ENCODE measurements at places on chromosomes 1 and 21.

GRCh38 chr1:107415241-107415640 is 274.4 kb downstream of the NTNG1 start:
- no peak for DNase-seq

GRCh38 chr1:10989095-10989494 is 23.4 kb upstream of the TARDBP start:
- no peak for DNase-seq

DNA sequence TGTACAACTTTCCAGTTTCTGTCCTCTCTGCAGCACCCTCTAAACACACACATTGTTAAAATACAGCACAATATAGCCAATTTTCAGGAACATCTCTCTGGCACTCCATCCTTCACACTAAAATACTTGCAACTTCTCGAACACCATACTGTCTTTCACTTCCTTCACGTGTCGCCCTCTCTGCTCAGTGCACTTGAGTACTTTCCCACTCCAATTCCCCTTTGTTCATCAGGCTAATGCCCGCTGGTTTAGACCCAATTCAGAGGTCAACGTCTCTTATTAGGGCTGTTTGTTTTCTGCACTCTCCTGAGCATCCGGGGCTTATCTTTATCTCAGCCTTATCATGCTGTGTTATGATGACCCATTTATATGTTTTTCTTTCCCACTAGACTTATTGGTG is 238.2 kb upstream of the SGIP1 start:
- DNase-seq = no peak

DNA sequence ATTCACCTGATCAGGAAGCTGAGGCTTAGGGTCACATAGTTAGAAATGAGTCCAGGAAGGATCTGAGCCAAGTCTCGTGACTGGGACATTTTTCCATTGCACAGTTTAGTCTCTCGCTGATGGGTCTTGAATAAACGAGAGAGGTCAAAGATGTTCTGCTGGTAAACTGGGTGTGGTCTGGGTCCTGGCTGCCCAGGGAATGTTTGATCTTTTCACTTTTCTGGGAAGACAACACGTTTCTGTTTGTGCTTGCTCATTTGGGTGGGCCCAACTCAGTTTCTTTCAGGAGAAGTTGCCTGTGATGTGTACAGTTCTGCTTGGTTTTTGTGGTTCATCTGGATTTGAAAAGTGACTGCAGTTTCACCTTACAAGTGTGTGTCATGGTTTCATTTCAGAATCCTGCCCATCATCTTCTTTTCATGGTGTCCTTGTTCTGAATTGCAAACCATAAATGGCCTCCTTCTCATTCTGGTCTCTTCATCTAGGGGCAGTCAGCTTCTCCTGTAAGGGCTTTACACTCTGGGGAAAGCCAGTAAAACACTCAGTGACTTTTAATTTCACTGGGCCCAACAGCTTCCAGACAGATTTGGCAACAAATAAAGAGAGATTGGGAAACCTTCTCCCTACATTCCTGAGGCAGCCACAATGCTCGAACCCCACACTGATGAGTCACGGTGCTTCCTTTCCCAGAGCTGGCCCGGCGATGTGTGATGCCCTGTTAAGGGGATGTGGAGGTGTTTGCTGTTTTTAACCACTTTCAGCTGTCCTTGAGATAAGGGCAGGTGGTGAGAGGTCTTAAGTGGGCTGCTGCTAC is 7.2 kb upstream of the TACSTD2 start:
- DNase-seq = no peak

GRCh38 chr1:97174039-97174704 is 452.6 kb downstream of the PTBP2 start:
- DNase-seq = no peak

DNA sequence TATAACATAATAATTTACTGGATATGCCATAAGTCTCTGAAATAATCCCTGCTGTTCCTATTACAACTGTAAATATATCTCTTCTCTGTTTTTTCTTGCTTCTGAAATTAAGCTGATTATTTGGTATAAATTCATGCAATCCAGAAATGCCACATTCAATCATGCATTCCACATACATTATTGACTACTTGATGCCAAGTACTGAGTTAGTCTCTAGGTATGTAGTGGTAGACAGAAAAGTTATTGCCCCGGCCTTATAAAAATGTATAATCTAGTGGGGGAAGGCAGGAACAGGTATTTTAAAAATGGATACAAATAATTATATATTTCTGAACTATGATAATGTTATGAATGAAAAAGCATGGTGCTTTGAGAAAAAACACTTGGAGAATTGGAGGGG is 338.6 kb upstream of the SNX7 start:
- no peak for DNase-seq

- DNase-seq = no peak
Observed at GRCh38 chr1:17844185-17844826, 89.2 kb downstream of the ACTL8 start.

DNA sequence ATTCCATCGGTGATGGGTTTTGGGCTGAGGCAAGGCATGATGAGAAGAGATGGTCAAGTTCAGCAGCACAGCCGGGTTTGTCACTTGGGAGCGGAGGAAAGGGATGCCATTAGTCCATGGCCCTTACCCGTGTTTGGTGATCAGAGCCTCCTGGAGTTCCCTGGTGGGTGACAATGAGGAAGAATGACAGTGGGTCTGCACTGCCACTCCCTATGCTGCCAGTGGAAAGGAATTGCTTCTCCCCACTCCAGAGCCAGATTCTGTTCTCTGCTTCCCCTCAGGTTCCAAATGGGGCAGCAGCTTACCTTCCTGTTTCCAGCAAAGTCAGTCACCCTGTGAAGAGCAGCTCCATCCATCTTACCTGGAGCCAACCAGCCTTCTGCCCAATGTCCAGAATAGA is 393.1 kb downstream of the PTPRU start:
- DNase-seq = no peak

- DNase-seq = no peak
Observed at GRCh38 chr1:230289350-230289644, 136.8 kb downstream of the PGBD5 start.

- no peak for DNase-seq
Observed at GRCh38 chr1:43913051-43913501, 20.5 kb upstream of the ARTN start.

- no peak for DNase-seq
Observed at GRCh38 chr1:147124266-147124665, 48.0 kb downstream of the PRKAB2 start.

DNA sequence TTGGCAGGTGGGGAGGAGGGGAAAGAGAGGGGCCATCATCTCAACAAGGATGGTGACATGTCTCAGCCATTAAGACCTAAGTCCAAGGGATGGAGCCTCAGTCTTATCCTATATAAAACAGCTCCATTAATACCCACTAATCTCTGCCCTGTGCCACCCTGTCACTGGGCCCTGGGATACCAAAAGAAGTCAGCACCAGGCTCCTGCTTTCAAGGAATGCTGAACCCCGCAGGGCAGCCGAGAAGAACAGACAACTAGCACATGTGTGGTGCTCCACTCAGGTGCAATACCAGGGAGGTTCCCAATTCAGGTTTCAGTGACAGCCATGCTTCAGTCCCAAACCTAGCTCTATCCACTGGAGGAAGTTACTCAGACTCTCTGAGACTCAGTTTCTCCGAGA is 128.4 kb downstream of the GRIK3 start:
- DNase-seq = no peak

GRCh38 chr1:222994511-222995235 is 148.4 kb downstream of the TLR5 start:
- no peak for DNase-seq

DNA sequence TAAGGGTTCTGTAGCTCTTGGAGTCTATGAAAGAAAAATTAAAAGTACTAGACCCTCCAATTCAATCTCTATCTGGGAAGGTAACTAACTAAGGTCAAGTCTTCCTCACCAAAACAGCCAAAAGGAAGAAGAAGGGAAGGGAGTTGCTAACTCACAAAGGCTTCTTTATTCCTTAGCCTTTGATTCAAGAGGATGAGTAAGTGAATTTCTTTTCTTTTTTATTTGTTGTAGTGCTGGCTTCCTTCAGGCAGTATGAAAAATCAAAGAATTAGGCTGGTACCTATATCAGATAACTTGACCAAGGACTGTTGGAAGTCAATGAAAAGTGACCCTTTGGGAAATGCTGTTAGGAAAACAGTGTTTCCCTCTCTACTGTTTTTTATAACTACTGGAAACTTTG is 144.4 kb upstream of the NRIP1 start:
- DNase-seq = no peak

DNA sequence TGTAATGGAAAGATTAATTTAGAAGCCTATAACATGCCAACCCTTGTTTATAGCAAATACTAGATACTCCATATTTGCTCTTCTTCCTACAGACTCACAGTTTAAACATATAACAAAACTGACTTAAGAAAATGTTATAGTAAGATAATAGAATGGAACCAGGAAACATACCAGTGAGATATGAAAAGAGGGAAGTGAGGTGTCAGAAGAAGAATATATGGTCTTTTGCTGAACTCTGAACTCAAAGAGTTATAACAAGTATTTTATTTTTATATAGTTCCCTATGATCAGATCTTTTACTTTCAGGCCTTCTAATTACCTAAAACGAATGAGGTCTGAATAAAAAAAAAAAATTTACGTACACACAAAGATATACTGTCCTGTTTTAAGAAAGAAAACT is 20.9 kb downstream of the TMED5 start:
- DNase-seq = no peak

DNA sequence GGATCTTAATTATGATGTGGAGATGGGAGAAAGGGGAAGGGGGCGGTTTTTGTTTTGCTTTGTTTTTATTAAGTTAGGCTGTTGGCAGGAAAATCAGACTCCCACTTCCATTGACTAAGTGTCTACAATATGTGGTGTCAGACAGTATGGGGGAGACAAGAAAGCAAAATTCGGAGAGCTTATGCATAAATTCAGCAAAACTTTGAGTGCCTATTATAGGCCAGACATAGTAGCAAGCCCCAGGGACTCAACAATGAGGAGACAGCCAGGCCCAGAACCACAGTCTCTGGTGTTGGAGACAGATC is 835 bp upstream of the TSPAN2 start:
- DNase-seq = no peak

GRCh38 chr1:233033361-233033760 is 83.0 kb downstream of the NTPCR start:
- no peak for DNase-seq

- DNase-seq = no peak
Observed at GRCh38 chr1:116147114-116147510, 35.9 kb downstream of the MAB21L3 start.

DNA sequence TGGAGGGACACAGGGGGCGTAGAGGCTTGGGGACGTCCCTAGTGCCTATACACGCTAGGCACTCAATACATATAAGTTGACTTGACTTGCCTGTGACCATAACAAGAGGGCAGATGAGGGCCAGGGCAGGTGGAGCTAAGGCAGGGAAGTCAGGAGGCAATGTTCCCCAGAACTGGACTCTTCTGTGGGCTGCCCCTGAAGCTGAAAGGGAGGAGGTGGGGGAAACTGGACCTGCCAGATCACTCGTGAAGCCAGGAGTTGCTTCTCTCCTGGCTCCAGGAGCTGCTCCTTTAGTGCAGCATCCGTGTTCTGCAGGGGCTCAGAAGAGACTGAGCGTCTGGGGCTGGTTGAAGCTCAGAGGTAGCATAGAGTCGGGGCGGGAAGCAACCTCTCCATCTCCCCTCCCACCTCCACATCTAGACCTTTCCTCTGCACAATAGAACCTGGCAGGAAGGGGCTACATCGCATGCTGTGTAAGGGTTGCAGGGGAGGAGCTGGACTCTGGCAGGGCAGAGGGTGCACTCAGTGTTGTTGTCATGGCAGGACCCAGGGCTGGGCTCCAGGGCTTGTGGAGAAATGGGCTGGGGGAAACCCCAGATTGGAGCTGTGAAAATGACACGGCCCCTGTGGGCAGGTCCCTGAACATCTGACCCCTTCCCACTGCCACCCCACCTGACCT is 2.9 kb upstream of the SEMA4A start:
- no peak for DNase-seq

GRCh38 chr1:36530261-36530660 is 47.5 kb upstream of the CSF3R start:
- DNase-seq = no peak

DNA sequence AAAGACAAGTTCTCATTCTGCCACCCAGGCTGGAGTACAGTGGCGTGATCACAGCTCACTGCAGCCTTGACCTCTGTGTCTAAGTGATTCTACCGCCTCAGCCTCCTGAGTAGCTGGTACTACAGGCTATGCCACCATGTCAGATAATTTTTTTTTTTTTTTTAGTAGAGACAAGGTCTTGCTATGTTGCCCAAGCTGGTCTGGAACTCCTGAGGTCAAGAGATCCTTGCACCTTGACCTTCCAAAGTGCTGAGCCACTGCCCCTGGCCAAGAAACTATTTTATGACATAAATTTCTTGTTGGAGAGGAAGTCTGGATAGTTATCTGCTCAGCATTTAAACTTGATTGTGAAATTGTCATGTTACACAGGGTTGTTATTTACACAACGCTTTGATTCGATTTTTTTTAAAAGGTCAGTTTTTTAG is 2.1 kb downstream of the SCCPDH start:
- no peak for DNase-seq

- no peak for DNase-seq
Observed at GRCh38 chr1:164774413-164774812, 215.4 kb downstream of the PBX1 start.

- no peak for DNase-seq
Observed at GRCh38 chr1:2046953-2047748, 3.1 kb upstream of the PRKCZ start.

- DNase-seq = no peak
Observed at GRCh38 chr1:93699049-93699384, 17.4 kb upstream of the BCAR3 start.

DNA sequence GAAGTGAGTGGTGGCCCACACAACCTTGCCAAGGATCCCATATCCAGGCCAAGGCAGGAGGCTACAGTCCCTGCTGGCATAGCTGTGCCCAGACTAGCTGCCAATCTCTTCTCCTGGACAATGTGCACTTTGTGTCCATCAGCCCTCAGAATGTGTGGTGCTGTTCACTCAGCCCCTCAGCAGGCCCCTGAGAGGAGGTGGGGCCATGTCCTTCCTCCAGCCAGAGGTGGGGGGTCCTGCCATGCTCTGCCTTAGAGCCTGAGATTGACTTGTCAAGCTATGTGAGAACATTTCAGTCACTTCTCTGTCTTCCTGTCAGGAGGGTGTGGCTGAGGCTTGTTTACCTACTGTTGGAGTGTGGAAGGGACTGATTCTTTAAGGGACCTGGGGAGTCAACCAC is 1.4 kb downstream of the NCF2 start:
- DNase-seq = no peak

- no peak for DNase-seq
Observed at GRCh38 chr1:114719424-114719787, 2.8 kb upstream of the NRAS start.

GRCh38 chr1:245684571-245684970 is 529.8 kb downstream of the KIF26B start:
- DNase-seq = no peak

- DNase-seq = no peak
Observed at GRCh38 chr1:39034114-39034654, 8.0 kb downstream of the NDUFS5 start.

- DNase-seq = no peak
Observed at GRCh38 chr1:105632342-105633196, 1423.9 kb upstream of the PRMT6 start.

Data from effector memory CD8-positive, alpha-beta T cell (primary cell).